Forelimb muscle (tissue), 1 donor: ENCODE measurements at places on chromosomes 1 and 21.
A peak's percentile ranks its signal among the peaks of the same experiment; 100 is the strongest.

DNA sequence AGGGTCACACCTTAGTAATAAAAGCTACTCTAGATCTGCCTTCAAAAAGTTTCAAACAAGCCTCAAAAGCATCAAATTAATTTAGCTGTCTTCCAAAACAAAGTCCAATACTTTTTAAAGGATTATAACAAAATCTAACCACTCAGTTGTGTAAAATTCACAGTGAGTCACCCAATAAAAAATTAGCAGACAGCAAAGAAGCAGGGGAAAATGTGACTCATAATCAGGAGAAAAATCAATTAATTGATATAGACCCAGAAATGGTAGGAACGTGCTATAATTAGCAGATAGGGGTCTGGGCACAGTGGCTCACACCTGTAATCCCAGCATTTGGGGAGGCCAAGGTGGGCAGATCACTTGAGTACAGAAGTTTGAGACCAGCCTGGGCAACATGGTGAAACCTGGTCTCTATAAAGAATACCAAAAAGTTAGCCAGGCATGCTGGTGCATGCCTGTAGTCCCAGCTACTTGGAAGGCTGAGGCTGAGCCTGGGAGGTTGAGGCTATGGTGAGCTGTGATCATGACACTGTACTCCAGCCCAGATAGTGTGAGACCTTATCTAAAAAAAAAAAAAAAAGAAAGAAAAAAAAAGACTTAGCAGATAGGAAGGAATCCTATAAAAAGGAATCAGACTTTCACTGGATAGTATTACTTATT is 8.1 kb upstream of the MYOG start:
- DNase-seq, result no peak

DNA sequence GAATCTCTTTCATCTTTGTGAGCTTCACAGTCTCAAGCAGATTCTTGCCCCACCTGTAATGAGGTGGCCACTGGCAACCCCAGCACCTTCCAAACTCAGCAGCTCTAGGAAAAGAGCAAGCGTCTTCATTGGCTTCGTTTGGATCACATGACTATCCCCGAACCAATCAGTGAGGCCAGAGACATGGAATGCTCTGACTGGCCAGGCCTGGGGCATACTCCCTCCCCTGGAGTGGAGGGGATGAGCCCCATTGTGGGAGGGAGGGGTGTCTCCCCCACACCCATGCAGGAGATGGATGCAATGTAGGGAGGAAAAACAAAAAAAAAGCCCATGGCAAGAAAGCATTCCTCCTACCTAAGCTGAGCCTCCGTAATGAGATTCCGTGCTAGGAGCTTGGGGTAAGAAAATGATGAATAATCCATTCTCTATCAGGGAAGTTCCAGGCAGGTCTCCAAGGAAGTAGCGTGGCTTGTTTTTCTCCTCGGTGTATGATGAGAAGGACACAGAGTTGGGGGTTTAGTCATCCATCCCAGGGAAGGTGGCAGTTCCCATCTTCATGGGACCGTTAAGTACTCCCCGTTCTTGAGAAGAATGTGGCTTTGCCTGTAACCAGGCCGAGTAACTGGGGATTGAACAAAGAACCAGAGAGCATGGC is 32.7 kb downstream of the FHAD1 start:
- DNase-seq, result no peak

- no peak for DNase-seq
These were observed 112.7 kb upstream of the JUN start for GRCh38 chr1:58896246-58897183.

DNA sequence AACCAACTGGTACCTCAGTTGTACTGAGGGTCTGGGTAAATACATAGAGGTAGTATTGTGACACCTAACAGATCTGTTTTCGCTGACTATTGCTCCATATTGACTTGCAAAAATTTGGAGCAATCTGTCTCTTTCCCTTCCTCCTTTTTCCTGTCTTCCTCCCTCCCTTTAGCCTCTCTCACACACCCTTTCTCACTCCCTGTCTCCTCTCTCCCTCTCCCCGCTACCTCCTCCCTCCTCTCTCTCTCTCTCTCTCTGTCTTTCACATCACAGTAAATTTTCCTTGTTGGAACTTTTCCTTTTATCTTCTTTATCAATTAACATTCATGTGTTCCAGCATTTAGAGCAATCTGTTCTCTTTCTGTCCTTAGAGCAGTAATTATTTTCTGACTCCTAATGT is 278.2 kb downstream of the NTNG1 start:
- DNase-seq, result no peak

DNA sequence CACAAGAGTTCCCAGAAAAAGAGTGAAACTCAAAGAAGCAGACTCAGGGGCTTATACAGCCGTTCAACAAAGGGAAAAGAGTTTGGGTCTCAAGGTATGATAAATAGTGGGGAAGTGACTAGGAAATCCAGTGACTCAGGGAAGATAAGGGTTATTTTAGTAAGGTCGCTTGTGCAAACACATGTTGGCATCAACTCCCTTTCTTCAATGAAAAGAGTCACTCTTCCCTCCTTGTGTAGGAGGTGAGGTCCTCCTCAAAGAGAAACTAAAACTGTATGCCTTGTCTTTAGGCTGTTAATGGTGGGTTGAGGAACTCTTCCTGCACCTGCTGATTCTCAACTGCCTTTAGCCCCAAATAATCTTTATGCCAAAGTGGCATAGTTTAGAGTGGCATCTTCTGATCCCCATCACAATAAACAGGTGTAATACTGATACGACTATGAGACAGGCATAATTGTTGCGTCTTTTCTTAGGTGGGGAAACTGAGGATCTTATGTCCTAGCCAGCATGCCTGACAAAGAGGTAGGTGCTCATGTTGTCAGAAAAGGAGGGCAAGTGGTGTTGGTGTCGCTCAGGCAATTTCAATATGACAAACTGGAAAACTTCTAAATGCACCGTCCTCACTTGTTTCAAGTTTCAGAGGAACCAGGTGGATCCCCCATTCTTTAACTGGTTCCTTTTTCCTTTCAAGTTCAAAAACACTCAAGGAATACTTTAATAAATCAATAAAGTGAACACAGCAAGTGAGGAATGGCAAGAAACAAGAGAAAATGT is 294.1 kb upstream of the RUNX1 start:
- DNase-seq, result no peak

DNA sequence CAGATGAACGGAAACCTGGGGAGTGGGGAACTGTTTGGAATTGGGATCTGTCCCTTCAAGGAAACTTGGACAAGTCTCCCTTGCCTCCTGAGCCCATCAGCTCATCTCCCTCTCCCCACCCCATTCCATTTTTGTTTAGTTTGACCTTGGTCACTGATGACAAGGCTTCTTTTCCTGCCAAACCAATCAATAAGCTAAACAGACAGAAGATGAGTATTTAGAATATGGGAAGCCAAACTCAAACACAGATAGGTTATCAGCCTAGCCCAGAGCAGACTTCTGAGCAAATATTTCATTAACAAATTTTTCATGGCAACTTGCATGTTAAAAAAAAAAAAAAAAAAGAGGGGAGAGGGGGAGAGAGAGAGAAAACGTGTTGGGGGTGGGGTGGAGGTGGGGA is 337.2 kb upstream of the PROX1 start:
- no peak for DNase-seq

DNA sequence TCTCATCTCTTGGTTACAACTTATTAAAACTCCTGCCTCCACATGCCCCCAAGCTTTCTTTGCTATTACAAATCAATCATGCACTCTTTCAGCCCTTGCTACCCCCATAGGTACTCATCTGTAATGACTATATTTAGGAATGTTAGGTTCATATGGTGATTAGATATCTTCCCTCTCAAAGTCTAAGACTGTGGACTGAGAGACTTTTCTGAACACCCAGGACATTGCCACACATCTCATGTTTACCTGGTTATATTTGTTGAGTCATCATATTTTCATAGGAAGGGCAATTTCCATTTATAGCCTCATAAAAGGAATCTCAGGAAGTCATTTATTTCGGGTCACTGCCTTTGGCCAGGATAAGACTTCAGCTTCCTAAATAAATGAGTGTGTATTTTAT is 81.5 kb upstream of the LPGAT1 start:
- DNase-seq, result no peak

GRCh38 chr1:203666609-203667008 is 40.0 kb downstream of the ATP2B4 start:
- no peak for DNase-seq

GRCh38 chr1:247409869-247410544 is 6.0 kb upstream of the NLRP3 start:
- DNase-seq, result no peak

- no peak for DNase-seq
These were observed 24.2 kb downstream of the TRMT1L start for GRCh38 chr1:185132534-185132933.

- no peak for DNase-seq
These were observed 1.4 kb downstream of the TENT5B start for GRCh38 chr1:27011058-27011764.

DNA sequence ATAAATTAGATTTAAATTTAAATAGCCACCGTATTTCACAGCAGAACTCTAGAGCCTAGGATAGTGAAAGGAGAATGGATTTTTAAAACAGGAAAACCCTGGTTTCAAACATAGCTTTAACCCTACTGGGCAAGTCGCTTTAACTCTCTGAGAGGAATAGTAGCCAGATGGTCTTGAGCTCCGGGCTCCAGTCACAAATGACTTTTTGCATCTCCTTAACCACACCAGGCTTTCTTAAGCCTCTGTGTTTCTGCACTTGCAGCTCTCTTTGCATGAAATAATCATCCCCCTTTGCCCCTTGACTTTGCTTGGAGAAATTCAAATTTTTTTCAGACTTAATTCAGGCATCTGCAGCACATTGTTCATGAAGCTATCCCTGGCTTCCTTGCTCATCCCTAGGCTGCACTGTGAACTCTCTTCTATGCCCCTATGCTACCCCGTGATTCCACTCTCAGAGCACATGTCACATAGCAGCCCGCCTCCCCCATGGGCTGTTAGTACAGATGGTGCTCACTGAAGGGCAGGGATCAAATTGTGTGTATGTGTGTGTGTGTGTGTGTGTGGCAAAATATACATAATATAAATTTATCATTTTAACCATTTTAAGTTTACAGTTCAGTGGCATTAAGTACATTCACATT is 68.8 kb upstream of the DAB1 start:
- no peak for DNase-seq

DNA sequence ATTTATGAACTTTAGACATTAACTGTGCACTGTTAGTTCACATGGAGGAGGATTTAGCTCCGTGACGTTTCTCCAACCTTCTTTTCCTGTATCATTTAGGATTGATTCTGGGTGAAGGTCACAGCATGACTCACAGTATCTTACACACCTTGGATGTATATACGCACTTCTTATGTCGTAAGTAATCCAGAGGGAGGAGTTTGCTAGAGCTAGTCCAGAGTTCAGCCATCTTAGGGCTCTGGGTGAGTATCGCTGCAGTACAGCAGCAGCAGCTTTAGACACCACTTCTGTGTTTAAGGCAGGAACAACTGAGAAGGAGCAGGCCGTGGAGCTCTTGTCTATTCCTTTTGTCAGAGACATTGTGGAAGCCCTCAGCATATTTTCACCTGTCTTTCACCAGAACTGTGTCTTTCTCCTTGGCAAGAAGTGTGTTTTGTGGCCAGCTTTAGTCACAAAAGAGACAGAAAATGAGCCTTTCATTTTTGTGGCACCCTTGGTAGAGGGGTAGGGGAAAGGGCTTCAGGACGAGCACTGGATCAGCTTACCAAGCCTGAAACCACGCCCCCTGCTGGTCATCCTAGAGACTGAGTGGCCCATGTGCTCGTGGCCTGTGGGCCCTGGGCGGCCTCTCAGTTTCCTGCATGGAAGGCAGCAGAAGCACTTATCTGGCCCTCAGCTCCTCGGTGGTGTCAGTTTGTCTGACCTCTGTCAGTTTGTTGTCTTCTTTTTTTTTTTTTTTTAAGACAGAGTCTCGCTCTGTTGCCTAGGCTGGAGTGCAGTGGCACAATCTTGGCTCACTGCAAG is 64.0 kb downstream of the ADARB1 start:
- no peak for DNase-seq

DNA sequence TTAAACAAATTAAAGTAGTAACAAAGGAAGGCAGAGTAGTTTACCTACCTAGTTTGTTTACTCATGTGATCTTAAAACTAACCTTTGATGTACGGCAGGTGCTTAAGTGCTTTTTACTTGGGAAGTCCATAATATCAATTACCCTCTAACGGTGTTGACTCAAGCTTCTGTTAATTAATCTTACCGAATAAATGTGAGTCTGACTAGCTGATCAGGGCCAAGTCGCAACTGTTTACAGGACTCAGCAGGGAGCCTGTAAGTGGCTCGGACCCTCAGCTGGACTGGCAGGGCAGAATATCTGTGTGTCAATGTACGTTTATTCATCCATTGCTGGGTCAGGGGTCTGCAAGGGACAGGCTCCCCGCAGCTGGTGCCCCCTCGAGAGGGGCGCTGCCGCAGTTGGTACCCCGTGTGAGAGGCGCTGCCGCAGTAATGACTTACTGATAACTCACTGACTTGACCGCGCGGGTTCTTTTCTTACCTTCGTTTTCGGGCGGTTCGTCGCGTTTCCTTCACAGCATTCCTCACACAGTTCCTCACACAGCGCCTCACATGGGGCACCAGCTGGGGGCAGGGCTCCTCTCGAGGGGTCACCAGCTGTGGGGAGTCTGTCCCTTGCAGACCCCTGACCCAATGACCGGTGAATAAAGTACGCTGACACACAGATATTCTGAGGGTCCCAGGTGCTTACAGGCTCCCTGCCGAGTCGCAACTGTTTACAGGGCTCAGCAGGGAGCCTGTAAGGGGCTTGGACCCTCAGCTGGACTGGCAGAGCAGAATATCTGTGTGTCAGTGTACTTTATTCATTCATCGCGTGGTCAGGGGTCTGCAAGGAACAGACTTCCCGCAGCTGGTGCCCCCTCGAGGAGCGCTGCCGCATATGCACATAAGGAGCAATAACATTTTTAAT is 3.0 kb downstream of the FMO1 start:
- DNase-seq, result peak; percentile 24

- DNase-seq, result no peak
These were observed 11.9 kb upstream of the VAV3 start for GRCh38 chr1:107976836-107977235.

DNA sequence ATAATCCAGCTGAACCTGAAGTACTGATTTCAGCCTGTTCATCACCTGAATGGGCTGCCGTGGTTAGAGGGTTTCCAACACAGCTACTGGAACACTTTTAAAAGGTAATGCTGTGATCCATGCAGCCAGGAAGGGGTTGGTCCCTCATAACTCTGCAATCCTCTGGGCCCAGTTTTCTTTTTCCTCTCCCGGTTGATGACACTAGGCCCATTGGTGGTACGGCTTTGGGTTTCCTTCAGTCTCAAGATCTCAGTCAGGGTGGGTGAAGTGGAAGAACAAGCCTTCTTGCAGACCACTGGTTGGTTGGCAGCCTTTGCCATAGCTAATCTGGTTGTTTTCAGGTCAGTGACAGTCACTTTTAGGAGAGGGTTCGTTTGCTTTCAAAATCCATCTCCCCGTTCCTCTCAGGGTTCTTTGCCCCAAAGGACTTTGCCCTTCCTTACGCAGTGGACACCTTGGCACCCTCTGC is 502 bp upstream of the SLC35A3 start:
- DNase-seq, result no peak
